ENCODE measurements at places on chromosomes 4 and X.

GRCh38 chr4:144357975-144358374, 217.5 kb upstream of the GYPA start:
- no peak for DNase-seq

DNA sequence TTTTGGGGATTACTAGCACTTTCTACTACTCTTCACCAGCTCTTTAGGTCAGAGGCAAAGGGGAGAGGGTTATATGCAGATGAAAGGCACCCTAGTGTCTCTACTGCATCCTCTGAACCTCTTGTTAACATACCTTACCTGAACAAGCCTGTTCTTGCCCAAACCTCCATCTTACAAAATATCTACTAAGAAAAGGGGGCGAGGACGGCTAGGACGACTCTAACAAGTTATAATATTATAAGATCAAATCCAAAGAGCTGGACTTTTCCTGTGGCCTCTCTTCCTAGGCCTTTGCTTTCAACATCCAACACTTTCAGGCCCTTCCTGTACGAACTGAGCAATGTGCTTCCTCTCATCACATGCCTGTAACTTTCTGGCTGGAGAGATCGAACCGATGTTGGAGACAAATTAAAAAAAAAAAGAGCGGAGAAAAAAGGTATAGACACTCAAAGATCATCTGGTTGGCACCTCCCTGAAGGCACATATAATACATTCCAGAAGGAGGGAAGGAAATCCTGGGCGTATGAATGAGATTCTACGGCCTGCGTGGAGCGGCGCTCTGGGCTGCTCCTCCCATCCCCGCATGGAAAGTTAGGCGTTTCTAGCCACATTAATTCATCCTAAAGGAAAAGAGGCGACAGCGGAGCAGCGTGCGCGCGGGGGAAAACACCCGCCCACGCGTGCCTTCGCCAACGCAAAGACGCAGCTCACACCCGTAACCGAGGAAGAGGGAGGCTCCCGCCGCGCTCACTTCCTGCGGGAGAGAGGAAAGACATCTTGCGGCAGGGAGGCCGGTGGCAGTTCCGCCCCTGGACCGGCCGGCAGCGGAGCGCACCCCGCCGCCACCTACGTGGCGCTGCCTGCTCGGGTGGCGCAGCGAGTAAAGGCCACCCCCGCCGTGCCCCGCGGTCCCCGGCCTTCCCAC, 808 bp downstream of the PRDM5 start:
- no peak for DNase-seq

- no peak for DNase-seq
These were observed 78.9 kb downstream of the MBNL3 start for GRCh38 chrX:132409780-132410556.

DNA sequence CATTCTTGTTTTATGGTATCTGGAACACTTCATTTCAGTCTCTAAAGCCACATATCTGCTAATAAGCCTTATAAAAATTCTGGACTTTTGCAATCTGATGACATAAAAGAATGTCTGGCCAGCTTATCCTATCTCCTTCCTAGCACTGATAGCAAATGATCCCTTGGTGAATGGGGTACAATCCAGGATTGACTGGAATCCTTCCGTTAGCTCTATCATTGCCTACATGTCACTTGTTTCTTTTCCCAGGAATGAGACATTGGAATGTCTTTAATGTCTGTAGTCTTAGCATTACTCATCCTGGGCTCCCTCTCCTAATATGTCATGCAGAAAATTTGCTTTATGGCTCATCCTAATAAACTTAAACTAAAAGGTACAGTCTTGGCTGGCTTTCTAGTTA, 14.8 kb upstream of the PABPC4L start:
- no peak for DNase-seq

DNA sequence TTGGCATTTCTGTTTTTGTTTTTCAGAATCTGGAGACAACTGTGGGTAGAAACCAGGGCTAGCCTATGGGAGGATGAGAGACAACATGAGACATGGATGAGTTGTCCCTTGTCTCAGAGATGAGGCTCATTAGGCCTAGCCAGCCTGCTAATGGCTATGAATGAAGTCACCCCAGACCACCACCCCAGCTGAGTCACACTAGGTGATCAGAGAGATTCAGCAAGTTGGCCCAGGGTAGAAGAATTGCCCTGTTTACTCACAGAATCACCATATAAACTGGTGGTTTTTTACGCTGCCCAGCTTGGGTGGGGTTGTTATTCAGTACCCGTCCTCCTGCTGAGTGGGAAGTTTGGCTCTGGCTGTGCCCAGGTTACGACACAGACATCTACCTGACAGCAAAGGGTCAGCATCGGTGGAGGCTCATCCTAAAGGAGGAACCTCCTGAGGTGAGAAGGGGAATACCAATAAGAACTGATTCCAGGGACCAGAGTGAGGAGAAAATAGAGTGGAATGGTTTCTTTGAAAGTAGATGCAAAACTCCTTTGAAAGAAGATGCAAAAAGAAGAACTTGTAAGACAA, 17.2 kb upstream of the ARSJ start:
- no peak for DNase-seq
